ENCODE measurements at places on chromosomes 13 and 19.

DNA sequence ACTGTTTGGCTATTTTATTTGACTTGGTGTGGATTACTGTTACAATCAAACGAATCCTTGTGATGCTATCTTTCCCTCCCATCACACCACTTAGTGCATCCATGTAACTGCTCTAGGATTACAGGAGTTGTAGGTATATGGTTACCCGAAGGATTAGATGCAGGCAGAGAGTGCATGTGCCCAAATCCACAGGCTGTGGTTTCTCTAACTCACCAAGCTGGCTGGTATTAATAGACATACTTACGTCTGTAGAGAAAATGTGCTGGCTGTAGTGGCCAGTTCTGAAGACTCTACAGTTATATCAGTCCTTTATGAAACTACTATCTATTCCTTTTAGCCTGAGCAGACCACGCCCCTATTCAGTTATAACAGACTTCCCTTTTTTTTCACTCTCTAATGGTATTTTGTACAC is 1.1 kb upstream of the HMGB1 start:
- peak overlapping the region; percentile 96 for H3K4me3 ChIP-seq
- no peak for DNase-seq
- H3K36me3 ChIP-seq, result peaks cover 27% of the 10 kb centered on the region
- H3K4me1 ChIP-seq, result peaks cover 31% of the 10 kb centered on the region
- H3K27me3 ChIP-seq, result peaks cover 2% of the 10 kb centered on the region

DNA sequence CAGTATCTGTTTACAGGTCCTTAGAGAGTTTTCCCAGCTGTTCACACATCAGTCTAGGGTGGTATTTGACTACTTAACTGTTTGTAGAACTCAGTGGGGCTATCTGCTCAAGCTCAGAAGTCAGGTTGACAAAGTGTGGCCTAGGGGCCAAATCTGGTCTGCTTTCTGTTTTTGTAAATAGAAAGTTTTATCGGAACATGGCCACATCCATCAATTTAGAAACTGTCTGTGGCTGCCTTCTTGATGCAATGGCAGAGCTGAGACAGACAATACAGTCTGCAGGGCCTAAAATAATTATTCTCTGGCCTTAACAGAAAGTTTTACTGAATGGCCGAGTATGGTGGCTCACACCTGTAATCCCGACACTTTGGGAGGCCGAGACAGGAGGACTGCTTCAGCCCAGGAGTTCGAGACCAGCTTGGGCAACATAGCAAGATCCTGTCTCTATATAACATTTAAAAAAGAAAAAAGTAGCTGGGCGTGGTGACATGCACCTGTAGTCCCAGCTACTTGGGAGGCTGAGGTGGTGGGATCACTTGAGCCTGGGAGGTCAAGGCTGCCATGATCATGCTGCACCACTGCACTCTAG is 2.4 kb downstream of the SMG9 start:
- H3K4me3 ChIP-seq, result peak overlapping the region; percentile 16
- peak overlapping the region; percentile 99 for H3K27ac ChIP-seq
- H3K36me3 ChIP-seq, result peaks cover 73% of the 10 kb centered on the region
- no peak for DNase-seq
- no peaks in the 10 kb centered on the region for H3K27me3 ChIP-seq
- peaks cover 64% of the 10 kb centered on the region for H3K4me1 ChIP-seq

DNA sequence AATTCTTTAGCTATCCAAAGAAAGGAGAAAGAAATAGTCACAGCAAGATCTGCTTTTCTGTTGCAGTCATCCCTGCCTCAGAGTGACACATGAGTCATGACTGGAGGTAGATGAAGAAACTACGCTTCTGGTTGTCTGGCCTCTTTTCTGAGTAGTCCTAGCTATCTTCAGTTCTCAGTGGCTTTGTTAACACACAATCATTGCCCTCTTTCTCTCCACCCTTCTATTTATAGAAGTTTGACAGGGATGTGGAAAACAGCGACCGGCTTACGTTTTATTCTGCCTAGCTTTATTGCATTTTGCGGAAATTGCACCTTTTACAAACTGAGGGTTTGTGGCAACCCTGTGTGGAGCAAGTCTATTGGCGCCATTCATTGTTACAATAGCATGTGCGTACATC is 26.7 kb downstream of the SPATA13 start:
- H3K27me3 ChIP-seq, result no peaks in the 10 kb centered on the region
- peak; percentile 28 for DNase-seq
- peak overlapping the region; percentile 75 for H3K27ac ChIP-seq
- no peak overlapping the region for H3K4me3 ChIP-seq
- peaks cover 44% of the 10 kb centered on the region for H3K4me1 ChIP-seq
- H3K36me3 ChIP-seq, result peaks cover 8% of the 10 kb centered on the region

DNA sequence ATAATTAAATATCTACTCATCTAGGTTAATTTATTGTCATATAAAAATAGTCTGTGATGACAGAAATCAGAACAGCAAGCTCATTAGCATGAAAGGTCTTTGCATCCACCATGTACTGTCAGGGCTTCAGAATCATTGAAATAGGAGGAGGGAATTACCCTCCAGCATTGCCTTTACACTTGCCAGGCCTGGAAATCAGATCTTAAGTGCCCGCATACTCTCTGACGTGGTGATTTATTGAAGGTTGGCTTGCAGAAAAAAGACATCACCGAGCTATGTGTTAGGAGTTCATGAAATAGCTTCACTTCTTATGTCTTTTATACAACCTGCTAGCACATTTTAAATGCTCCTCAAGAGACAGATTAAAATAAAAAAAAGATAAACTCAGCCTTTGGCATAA is 661.7 kb upstream of the SLITRK1 start:
- no peaks in the 10 kb centered on the region for H3K4me1 ChIP-seq
- H3K27ac ChIP-seq, result no peak overlapping the region
- H3K4me3 ChIP-seq, result no peak overlapping the region

GRCh38 chr19:36009220-36009619 is 607 bp upstream of the SYNE4 start:
- H3K4me1 ChIP-seq, result peaks cover 29% of the 10 kb centered on the region
- peak overlapping the region; percentile 40 for H3K4me3 ChIP-seq
- no peaks in the 10 kb centered on the region for H3K27me3 ChIP-seq
- DNase-seq, result peak; percentile 60
- no peak overlapping the region for H3K27ac ChIP-seq

Measured in activated CD4-positive, alpha-beta memory T cell treated with anti-CD3 and anti-CD28 coated beads, Interleukin-2, amount 10 ng/mL, durations not matched to agents 7 days and 5 days (primary cell).